Liver (tissue), 10 donors: ENCODE measurements at places on chromosomes 16 and 17.
A peak's percentile ranks its signal among the peaks of the same experiment; 100 is the strongest.

DNA sequence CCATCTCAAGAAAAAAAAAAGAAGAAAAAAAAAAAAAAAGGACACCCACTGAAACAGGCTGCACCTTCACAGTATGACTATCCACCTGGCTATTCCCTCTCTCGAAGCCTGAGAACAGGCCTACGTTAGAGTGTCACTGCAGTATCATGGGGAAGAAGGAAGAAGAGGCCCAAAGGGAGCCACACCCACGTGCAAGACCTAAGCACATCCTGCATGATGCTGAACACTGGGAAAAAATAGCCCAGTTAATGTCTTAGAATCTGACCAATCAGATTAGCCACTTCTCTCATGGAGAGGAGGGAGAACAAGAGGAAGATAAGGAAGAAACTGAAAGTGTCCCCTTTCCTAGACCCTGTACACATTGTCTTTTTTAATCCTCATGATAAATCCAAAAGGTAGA is 19.5 kb upstream of the MED13 start:
- DNase-seq, result no peak

GRCh38 chr16:22366889-22367288 is 7.5 kb downstream of the CDR2 start:
- no peak for DNase-seq

DNA sequence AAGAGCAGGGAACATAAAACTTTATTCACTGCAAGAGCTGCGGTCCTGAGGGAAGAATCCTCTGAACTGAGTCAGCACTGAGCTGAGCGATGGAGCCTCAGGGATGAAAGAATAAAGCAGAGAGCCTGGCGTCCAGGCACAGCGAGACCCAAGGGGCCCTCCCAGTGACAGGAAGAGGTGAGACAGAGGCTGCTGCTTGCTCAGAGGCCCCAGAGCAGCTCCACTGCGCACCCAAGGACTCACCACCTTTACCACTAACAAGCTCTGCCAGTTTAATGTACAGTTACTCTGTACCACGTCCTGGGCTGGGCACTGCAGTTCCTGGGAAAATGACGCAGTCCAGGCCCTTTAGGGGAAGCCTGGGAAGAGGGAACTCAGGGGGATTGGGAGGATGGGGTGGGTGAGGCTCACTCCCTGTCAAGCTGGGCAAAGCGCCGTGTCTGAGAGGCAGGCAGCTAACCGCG is 5.6 kb downstream of the GFAP start:
- DNase-seq, result no peak

DNA sequence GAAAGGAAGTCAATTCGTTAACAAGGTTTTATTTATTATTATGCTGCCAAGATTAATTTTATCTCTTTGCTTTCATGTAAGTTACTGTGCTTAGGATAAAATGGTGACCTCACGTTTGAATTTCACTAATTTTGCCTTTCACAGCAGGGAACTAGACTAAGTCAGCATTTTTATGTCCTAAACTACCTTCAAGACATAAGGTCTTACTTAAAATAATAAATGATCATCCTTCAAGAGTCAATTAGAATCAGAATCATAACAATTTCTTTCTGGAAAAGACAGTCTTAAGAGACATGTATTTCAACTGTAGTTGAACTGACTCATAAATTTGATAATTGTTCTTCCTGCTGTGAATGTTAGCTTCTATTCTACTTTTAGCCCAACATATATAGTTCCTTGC is 893.8 kb downstream of the KCNJ2 start:
- DNase-seq, result no peak

- no peak for DNase-seq
These were observed 5.9 kb downstream of the CLEC19A start for GRCh38 chr16:19291475-19291874.

- no peak for DNase-seq
These were observed 225.4 kb upstream of the NLRP1 start for GRCh38 chr17:5809580-5810188.

GRCh38 chr16:27316038-27316680 is 2.4 kb downstream of the IL4R start:
- DNase-seq, result no peak

- DNase-seq, result no peak
These were observed 301 bp upstream of the METTL22 start for GRCh38 chr16:8621222-8621571.

GRCh38 chr17:9237661-9238301 is 216.5 kb downstream of the NTN1 start:
- DNase-seq, result no peak

DNA sequence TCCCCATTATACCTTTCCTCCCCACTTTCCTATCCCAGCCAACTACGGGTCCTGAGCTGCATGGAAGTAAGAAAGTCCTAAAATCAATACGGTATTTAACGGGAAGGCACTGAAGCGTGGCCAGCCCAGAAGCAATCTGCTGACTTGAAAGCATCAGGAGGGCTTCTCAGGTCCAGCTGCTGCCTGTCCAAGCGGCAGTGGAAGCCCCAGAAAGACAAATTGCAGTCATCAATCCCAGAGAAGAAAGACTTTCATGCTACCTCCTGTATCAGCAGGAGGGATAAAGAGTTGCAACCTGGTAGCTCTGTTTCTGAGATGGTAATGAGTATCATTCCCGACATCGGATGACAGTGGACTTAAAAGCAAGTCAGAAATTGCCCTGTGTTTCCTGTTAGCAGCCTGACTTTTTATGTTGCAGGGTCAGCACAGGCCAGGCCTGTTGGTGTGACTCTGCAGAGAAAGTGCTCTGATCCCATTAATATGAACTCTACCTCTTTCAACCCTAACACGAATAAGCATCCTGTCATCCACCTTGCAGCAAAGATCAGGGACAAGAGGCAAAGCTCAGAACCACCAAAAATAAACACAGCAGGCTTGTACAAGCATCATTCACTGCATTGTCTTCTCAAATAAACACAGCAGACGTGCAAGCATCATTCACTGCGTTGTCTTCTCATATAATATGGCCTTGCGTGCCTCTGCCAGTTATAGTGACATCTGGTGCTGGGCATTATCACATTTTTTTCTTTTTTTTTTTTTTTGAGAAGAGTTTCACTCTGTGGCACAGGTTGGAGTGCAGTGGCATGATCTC is 358.6 kb upstream of the CDH11 start:
- no peak for DNase-seq

DNA sequence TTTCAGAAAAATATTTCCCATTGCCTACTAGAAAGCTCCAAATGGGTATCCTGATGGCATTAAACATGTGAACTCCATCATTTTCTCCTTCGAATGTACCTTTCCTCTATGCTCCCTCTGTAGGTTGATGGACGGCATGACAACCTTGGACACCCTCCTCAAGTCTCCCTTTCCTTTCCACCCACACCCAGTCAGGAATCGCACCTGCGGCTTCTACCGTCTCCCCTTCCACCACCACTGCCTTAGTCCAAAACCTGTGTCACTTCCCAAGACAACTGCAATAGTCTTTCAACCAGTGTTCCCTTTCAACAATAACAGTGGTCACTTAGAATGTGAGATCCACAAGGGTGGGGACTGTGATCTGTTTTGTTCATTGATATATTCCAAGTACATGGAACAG is 233.1 kb upstream of the AXIN2 start:
- no peak for DNase-seq

- DNase-seq, result no peak
These were observed 30.1 kb downstream of the CRLF3 start for GRCh38 chr17:30794372-30794771.

DNA sequence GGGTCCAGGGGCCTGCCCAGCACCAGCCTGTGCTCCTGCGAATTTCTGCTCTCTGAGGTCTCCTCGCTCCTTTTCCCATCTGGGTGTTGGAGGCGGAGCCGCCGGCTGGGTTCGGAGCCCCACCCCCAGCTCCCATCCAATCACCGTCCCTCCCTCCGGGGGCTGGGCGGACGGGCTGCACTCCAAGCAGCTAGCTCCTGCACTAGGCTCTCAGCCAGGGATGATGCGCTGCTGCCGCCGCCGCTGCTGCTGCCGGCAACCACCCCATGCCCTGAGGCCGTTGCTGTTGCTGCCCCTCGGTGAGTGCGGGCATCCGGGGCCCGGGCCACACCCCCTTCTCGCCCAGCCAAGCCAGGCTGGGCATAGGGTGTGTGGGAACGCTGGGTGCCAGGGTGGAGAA is at the start of gene NRN1L:
Gene NRN1L, plus strand, starts transcription at position 202 of the 400 bp plus-strand sequence. Its CDS starts 19 bp downstream, at position 221.
- DNase-seq, result peak; percentile 77

DNA sequence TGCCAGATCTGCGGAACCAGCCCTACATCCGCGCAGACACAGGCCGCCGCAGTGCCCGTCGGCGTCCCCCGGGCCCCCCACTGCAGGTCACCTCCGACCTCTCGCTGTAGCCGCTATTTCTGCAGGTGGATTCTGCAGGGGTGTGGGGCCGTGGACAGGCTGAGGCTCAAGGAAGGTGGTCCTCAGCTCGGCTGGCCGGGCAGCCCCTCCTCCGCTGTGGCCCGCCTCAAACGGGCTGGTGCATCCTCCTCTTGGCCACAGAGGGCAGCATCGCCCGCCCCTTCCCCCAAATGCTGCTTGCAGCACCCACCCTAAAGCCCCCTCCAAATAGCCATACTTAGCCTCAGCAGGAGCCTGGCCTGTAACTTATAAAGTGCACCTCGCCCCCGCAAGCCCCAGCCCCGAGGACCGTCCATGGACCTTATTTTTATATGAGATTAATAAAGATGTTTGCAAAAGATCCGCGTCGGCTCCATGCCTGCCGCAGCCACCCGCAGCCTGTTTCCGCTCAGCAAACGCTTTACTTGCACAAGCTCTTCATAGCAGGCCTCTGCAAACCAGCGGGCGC is 14.9 kb downstream of the SPATA32 start:
- DNase-seq, result no peak

DNA sequence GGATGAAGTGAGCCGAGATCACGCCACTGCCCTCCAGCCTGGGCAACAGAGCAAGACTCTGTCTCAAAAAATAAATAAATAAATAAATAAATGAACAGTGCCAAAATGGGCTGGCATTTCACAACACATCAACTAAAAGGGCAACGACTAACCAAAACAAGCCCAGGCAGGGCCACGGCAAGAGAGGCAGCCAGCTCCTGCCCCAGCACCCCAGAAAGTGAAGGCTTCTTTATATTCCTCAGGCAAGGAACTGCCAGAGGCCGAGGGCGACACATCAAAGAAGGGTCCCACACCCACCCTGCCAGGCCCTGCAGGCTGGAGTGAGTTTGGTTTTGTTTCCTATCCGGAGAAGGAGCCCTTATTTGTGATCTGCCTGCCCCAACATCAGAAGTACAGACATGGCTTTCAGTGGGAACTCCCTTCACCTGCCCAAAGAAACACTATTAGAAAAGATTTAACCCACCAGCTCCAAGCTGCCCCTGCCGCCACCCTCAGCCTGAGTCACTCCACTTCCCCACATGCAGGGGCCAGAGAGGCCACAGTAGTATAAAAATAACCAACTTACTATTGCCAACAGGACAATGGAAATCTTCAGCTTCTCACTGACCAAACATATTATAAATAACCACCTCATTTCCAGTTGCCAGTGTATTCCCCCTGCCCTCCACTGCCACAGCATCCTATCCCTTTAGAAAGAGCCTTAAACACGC is 8.0 kb downstream of the FBXO31 start:
- DNase-seq, result no peak

DNA sequence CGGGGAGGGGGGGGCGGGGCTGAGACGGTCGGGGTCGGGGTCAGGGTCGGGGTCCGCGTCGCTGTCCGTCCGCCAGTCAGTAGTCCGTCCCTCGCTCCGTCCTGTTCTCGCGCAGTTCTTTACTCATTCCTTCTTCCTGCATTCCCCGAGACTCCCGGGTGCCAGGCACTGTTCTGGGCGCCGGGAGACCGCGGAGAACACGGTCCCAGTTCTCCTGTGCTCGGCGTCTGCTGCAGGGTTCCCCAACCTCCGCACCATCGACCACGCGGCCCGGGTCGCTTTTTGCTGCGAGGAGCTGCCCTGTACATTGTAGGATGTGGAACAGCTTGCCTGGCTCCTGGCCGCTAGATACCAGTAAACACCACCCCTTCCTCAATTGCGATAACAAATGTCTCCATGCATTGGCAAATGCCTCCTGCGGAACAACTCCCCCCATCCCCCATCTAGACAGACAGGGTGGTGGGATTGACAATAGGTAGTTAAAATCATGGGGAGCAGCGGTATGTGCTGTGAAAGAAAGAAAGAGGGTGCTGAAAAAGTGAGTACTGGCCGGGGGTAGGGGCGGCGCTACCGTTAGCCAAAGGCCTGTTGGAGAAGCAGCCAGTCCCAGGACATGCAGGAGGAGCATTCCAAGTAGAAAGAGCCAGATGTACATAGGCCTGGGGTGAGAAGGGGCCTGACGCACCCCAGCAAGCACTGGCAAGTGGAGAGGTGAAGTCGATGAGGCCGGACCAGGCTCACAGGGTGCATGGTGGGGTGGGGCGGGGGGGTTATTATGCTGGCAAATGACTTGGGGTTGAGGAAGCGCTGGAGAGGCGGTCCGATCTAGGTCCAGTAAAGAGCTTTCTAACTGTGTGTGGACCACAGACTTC is 631 bp downstream of the TRAF7 start:
- peak; percentile 61 for DNase-seq

- DNase-seq, result no peak
These were observed 255.5 kb downstream of the CDH13 start for GRCh38 chr16:82882226-82882625.

DNA sequence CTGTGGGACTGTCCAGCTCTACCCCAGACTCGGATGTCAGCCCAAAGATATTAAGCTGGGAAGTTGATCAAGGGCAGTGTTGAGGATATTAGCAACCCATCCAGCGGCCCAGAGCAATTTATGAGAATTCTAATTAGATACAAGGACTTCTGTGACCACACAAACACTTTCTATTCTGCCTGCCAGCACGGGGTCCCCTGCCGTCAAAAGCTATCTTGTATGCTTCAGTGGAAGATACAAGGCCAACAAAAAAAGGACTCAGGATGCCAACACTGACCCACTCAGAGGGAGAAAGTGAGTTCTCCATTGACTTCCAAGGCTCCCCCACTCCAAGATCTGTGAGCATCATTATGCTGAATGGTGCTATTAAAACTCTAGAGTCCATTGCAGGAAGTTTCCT is 390.7 kb downstream of the GRIN2A start:
- no peak for DNase-seq

GRCh38 chr17:37182786-37183465 is 192.9 kb upstream of the C17orf78 start:
- no peak for DNase-seq
